Camera-type eye (tissue), 1 donor: ENCODE measurements at places on chromosomes 6 and 20. TPM values are rescaled to one million over a fixed set of nuclear protein-coding genes. Genes with fewer than 3 reads are reported as not detected.

Gene GRM4
- total RNA-seq: 8.1 TPM

Gene KCNB1
- total RNA-seq: 21.7 TPM

Gene PRPH2
- total RNA-seq: 147 TPM

Gene ROS1
- total RNA-seq: not detected

Gene MAS1
- total RNA-seq: 0.05 TPM

Gene PACRG
- total RNA-seq: 10.6 TPM

Gene PTCHD4
- 10.0 TPM for total RNA-seq

Gene IBTK
- total RNA-seq: 71.8 TPM

Gene GRM1
- 2.9 TPM for total RNA-seq

Gene ANKRD66
- not detected for total RNA-seq
